ENCODE measurements at places on chromosomes 2 and 18.

DNA sequence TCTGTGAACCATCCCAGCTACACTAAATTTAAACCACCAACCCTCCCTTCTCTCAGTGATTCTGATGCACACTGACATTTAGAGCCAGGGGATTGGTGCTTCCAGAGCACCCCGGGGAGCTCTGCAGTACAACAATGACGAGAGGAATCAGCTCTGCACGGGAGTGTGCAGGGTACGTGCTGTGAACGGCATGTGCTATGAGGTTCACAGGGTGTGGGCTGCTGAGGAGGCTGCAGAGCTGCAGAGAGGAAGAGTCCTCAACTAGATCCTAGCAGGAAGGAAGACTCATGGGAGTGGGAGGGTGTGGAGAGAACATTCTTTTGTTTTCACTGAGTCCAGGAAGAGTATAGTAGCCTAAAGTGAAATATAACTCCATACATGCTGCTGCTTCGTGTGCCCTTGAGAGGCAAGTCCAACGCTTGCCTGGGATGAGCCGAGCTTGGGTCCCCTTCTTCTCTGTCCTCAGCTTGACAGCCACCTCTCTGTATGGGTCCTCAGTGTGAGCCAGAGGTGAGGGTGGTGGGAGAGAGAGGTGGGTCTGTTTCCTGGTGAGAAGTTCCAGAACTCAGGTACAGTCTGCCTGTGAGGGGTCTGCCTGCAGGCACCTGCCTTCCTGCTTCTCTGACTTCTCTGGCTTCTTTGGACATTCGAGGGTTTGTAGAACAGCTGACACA lies 118.8 kb downstream of the CTIF start:
- DNase-seq, result no peak

DNA sequence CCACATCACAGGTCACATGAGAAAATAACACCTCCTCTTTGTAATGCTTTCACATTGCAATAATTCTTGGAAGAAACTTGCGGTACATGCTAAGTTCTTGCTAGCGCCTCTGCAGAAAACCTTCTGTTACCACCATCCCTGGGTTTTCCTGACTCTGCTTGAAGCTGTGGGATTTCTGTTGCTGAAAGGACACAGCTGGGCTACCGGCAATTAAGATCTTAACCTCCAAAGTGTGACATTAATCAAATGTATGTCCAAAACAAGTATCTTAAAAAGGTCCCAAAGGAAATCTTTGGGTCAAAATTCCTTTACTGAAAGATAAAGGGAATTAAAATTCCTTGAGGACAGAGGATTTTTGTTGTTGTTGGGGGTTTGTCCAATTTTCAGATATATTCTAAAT lies 7.5 kb downstream of the CCBE1 start:
- DNase-seq, result no peak

DNA sequence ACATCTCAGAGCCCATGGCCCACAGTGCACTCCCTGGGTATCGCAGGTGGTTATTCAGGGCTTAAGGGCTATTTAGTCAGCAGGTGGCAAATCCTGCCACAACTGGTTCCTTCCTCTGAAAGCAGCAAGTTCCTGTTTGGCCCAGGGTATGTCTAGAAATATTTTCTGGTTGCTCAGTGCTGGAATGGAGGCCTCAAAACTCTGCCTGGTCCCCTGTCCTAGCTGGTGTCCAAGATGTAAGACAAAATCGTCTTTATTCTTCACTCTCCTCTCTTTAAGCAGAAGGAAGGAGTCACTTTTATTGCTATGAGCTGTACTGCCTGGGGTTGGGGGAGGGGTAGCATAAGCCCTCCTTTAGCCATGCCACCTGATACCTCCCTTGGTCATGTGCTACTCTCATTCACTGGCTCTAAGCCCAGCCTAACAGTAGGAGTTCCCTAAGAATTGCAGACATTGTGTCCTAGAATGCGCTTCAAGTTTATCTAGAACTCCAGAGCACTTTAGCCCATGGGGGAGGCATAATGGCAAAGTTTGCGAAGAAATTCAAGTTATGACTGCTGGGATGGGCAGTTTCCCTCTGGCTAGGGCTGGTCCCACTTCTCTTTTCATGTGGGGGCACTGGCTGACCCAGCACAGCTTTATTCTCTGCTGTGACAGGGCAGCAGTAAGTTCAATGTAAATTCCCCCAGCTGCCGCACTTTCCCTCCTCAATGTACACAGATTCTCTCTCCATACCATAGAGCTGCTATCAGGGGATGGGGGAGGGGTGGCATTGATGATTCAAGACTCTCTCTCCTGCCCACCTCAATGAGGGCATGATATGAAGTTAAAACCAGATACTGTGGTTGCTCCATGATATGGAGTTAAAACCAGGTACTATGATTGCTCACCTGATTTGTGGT lies 27.1 kb upstream of the CWC22 start:
- no peak for DNase-seq

DNA sequence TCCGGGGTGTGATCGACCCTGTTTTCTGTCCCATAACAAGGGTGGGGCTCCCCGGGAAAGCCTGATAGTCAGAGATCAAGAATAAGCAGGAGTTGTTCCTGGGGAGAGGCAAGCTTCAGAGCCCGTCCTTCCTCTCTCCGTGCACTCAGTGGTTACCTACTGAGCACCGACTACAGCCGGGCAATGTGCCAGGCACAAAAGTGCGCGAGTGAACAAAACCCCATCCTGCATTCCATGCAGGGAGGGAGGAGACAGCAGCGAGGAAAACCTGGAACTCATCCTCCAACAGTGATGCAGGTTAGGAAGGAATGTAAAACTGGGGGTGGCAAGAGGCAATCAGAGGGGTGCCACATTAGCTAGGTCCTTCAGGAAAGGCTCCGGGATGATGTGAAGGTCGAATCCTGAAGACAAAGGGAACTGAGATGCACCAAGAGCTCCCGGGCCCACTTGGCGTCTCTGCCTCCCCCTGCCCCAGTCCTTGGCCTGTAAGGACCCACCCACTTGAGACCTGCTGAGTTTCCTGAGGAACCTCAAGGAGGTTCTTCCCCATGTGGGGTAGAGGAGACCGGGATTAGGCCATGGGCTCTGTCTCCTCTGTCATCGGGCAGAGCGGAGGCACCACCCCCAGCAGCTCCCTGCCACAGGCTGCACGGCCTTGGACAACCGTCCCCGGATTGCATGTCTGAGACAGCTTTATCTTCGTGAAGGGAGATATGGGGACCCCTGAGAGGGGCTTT lies 198.2 kb downstream of the NDUFA10 start:
- no peak for DNase-seq

- DNase-seq, result no peak
Measured at GRCh38 chr2:16678964-16679363, 13.3 kb upstream of the CYRIA start.

Measured in adrenal gland (tissue), 19 donors.